Adipocyte (in vitro differentiated cells): ENCODE measurements at places on chromosomes 1 and 21.

- DNase-seq: peak; percentile 28
These were observed 24.8 kb upstream of the ACBD6 start for GRCh38 chr1:180527101-180527669.

GRCh38 chr1:97137862-97138514 lies 416.4 kb downstream of the PTBP2 start:
- DNase-seq: peak; percentile 81

DNA sequence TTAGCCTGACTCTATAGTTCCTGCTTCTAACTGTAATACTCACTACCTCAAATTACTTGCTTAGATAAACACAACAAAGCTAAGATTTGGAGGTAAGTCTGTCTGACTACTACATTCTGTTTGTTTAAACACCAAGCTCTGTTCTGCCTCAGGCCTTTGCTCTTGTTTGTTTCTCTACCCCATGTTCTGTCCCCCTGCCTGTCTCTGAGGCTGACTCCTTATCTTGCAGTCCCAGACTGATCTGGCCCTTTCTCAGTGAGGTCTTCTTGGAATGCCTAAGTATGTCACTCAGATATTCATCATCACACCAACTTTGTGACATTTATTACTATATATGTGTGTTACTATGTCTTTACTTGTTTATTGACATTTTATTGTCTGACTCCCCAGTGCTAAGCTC lies 425.5 kb downstream of the LMO4 start:
- no peak for DNase-seq

- DNase-seq: no peak
These were observed 34.8 kb downstream of the ADAM30 start for GRCh38 chr1:119861547-119861946.

DNA sequence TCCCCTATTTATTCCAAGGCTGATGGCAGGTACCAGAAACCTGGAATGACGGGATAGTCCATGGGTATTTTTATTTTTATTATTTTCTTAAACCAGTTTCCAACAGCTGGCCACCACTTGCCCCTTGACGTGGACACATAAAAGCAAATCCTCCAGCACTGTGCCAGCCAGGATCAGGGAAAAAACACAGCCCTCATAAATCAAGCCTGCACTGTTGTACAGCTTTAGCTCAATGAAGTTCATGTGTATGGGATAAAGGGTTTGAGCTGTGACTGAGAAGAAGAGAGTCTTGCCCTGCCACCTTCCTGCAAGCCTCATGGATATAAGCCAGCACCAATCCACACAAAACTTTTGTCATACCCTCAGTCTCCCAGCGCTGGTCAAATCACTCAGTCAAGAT lies 303.8 kb upstream of the SPAG17 start:
- no peak for DNase-seq
